ENCODE measurements at places on chromosomes 13 and 19.

GRCh38 chr19:14091081-14091812, 696 bp upstream of the SAMD1 start:
- DNase-seq, result peak; percentile 63

DNA sequence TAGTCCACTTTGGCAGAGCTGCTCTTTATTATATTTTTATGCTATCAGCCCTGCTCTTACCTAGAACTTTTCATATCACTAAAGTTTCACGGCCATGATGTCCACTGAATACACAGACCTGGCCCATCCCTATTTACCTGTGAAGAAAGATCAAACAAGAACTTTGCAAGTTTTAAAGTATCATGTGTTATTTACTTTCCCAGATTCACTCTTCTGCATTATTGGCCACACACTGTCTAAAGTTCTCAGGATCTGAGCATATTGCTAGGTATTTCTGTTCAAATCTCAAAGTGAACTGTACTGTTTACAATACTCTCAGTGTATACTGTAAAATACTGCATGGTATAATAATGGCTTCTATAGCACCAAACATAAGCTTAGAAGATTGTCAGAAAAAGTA, 405.2 kb downstream of the KLF12 start:
- no peak for DNase-seq

GRCh38 chr13:39315796-39316195, 277.5 kb downstream of the NHLRC3 start:
- DNase-seq, result no peak

- DNase-seq, result no peak
These were observed 20.7 kb downstream of the MIPEP start for GRCh38 chr13:23868521-23868920.

- DNase-seq, result no peak
These were observed 283.3 kb downstream of the FOXO1 start for GRCh38 chr13:40383132-40383531.

- no peak for DNase-seq
These were observed at the start of the genes PEG3 and ZIM2 for GRCh38 chr19:56840451-56841192. Gene PEG3 (minus strand): TSS chr19:56840726. CDS start chr19:56824655, 16,071 bp downstream. Gene ZIM2 (minus strand): TSS chr19:56840726. CDS start chr19:56824277, 16,449 bp downstream.

GRCh38 chr19:23203841-23204344, 46.3 kb downstream of the ZNF724 start:
- peak; percentile 90 for DNase-seq

GRCh38 chr19:1767464-1767933, 14.2 kb downstream of the ONECUT3 start:
- DNase-seq, result no peak

DNA sequence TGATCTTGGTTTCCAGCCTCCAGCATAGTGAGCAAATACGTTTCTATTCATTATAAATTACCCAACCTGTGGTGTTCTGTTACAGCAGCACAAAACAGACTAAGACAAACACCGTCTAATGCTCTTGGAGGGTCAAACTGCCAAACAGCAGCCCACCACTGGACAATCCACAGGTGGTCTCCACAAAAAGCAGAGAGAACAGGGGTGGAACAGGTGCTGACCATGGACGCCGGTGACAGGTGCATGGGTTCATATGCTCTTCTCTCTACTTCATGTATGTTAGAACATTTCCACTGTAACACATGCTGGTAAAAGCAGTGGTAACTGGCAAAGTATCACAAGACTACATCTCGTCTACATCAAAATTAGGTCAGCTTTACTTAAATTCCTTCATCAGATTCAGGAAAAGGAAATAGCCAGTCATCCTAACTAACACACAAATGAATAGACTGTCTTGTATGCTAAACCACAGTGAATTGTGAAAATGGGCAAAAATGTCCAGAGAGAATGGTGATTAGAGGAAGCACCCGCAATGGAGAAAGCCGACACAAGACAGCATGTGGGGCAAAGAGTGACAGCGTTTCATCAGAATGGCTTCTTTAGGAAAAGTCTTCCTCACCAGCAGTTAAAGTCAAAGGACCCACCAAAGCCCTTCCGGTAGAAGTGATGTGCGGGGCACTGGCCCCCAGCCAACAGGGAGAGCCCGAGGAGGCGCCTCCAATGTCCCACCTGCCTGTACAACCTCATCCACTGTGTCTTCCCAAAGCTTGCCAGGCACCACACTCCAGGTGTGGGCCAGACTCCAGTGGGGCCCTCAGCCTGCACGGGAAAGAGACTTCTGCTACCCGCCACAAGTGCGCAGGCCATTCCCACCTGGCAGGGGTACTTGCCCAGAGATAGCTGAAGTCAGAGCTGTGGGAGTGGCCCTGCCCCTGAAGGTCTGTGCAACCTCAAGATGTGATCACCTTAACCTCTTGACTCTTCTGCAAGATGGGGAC, 6.5 kb downstream of the CARS2 start:
- no peak for DNase-seq

DNA sequence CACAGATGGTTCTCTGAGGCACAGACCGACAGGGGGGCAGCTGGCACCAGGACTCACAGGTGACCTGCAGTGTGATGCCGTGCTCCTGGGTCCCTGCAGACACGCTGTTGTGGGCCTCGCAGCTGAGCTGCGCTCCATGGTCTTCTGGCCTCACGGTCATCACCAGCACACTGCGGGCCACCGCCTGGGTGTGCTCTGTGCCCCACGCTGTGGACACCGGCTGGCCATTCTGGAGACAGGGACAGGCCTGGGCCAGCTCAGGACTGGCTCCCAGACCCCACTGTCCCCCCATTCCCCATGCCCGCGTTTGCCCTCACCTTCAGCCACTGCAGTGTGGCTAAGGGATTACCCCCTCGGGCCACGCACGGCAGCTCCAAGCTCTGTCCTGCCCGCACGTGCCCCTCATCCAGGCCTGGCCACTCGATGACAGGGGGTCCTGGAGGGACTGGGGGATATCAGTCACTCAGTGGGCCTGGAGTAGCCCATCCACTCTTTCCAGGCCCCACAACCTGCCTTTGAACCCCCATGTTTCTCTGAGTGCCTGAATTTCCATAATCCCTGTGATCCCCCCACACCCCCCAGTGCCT, 3.3 kb downstream of the NPHS1 start:
- DNase-seq, result no peak

DNA sequence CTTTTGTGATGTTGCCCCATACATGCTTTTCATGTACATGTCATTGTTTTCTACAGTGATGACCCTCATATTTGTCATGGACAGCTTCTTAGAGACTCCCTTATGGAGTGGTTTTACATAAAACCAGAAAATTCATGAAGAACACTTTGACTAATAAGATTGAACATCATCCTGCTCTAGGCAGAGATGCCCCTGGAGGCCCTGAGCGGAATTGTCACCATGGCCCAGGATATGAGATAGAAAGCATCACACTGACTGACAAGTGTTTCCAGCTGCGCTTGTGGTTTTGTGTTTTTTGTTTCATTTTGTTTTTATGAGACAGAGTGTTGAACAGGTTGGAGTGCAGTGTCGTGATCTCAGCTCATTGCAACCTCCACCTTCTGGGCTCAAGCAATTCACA, 22.2 kb downstream of the ZNF701 start:
- no peak for DNase-seq

DNA sequence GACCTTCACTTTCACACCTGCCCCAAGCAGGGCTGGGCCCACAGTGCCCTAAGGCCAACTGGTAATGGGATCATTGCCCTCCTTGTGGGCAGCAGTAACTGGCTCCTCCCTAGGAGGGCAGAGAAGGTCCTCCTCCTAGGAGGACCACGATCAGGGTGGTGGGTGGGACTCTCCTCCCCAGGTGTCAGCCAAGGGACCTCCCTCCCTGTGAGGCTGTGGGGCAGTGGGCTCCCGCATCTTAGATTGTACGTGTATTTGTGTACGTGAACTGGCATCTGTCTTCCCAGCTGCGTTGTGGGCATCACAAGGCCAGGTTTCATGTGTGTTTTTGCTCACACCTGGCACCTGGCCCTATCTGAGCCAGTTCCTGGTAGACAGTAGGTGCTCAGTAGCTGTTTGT, 111.8 kb downstream of the SOX1 start:
- DNase-seq, result no peak

DNA sequence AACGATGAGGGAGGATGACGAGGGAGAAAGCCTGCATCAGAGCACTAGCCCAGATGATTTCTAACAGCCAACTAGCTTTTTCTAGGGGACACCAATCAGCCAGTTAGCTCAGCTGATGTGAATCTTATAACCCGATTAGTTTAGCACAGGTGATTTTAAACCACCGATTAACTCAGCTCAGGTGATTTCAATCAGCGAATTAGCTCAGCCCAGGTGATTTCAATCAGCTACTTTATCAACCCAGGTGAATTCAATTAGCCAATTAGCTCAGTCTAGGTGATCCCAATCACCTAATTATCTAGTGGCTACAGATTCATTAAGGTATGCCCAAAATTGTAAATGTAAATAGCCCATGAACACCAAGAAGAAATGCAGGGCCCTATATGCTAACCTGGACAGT, 146.9 kb downstream of the ZNF486 start:
- DNase-seq, result no peak

- DNase-seq, result no peak
These were observed 6.1 kb upstream of the ZNF543 start for GRCh38 chr19:57314146-57314545.

DNA sequence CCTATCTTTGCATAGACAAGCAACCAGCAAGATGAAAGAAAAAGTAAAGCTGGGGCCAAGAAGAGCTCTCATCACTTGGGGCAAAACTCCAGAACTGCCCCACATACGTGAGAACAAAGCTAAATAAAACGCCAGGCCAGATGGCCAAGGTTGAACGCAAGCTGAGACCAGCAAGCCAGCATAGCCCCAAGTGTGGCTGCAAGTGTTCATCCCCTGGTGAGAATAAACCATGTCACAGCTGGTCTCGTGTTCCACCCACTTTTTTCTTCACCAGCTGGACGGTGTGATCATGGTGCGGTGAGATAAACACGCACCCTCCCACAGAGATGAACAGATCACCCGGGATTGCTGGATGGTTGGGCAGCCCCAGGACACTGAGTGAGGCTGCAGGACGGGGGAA, 109.6 kb upstream of the CACNA1A start:
- DNase-seq, result no peak

GRCh38 chr19:55116232-55116858, 1.1 kb downstream of the PPP1R12C start:
- DNase-seq, result peak; percentile 63

- peak; percentile 24 for DNase-seq
These were observed 18.5 kb downstream of the TMED1 start for GRCh38 chr19:10817291-10818038.

- peak; percentile 65 for DNase-seq
These were observed 80.5 kb upstream of the MBNL2 start for GRCh38 chr13:97141564-97142005.

DNA sequence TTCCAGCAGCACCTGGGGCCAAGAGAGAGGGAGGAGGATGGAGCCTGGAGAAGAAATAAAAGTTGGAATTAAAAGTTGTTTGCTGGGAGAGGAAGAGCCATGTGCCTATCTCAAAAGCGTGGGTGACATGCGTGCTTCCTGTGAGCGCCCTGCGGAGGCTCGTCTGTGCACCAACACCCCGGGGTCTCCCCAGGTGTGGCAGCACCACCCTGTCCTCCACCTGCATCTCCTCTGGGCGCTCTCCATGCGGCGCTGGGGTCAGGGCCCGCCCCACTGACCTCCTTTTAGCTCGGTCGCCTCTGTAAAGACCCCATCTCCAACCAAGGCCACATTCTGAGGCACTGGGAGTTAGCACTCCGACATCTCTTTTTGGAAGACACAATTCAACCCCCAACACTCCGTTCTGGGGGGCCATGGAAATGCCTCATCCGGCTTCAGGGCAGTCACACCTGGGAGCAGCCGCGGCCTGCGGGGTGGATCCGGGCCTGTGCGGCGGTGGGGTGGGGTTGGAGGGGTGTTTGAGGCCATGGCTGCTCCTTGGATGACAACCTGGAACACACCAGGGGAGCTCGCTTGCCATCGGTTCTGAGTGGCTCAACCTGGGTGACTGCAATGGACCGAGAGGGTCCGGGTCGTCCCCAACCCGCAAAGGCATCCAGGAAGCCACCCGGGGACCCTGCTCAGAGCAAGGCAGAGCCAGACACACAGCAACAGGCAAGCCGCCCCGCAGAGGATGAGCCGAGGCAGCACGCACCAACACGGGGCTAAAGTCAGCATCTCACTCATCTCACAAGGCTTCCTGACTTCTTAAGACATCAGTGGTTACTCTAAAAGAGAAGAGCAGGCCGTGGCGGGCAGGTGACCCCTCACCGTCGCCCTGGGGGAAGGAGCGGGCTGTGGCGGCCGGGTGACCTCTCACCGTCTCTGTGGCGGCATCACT, 79.4 kb upstream of the MCF2L start:
- DNase-seq, result no peak

- no peak for DNase-seq
These were observed 33.4 kb downstream of the IPO5 start for GRCh38 chr13:97986835-97987234.

DNA sequence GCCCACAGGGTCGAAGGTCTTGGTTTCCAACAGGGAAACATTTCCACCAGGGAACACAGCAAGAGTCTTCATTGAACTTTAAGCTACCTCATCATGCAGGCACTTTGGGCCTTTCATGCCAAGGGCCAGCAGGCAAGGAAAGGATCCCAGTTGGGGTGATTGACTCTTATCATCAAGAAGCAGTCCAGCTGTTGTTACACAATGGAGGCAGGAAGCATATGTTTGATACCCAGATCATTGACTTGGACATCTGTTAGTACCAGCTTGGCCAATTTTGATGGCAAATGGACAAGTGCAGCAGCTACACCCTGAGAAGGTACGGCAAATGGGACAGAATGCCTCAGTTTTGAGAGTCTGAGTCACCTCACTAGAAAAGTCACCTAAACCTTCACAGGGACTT, 10.9 kb upstream of the RCBTB1 start:
- no peak for DNase-seq

DNA sequence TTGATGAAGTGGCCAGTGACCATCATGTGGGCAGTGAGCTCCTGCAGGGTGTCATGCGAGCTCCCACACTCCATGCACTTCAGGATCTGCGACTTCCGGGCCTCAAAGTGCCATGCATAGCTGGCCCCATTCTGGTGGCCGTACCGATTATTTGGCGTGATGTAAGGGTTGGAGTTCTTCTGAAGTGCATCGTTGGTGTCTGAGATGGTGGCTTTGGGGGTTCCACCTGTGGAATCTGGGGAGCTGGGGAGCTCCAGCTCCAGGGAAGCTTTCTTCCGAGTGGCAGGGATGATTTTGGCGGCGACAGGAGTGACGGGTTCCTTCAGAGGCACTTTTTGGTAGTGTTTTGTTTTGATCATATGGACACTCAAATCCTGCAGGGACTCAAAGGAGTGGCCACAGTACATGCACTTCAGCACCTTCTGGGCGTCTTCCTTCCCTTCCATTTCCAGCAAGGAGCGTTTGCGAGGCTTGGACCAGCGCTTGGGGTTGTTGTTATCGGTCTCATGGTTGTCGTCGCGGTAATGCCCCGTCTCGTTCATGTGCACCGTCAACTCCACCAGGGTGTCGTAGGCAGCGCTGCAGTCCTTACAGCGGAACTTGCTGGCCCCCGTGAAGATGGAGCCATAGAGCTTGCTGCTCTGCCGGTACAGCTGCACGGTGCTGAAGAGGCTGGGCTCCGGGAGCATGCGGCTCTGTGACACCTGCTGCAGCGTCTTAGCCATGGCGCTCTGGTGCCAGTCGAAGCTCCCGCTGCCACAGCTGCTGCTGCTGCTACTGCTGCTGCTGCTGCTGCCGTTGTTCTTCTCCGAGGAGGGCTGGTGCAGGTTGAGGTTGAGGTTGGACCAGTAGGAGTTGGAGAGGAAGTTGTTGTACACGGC, 70.4 kb downstream of the TSHZ3 start:
- no peak for DNase-seq
